ENCODE measurements at places on chromosomes 3 and 15.

DNA sequence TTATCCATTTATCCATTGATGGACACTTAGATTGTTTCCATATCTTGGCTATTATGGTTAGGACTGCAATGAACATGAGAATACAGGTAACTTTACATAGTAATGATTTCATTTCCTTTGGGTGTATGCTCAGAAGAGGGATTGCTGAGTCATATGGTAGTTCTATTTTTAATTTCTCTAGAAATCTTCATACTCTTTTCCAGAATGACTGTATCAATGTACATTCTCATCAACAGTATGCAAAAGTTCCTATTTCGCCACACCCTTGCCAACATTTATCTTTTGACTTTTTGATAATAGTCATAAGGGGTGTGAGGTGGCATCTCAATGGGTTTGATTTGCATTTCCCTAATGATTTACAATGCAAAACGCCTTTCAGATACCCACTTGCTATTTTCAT, 6.2 kb upstream of the NIPA1 start:
- DNase-seq = no peak

DNA sequence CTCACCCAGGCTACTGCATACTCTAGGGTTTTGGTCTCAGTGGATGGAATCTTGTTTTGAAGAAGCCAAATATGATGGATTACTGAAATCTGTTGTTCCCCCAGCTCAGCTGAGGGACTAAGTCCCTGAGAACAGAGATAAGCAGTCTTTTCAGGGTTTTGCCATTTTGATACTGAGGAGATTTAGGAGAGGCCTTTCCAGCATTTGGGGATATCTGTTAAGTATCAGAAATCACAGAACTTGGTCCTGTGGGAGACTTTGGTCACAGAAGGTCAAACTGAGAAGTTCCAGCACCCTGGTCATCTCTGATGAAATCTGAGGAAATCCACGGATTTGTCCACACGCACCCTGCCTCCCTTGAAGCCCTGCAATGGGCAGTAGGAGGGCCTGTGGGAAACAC, 181.0 kb upstream of the GADL1 start:
- DNase-seq = no peak

- DNase-seq = no peak
Measured at GRCh38 chr15:92715758-92716157, 60.2 kb upstream of the FAM174B start.

- no peak for DNase-seq
Measured at GRCh38 chr15:62107571-62108121, 40.9 kb downstream of the C2CD4A start.

DNA sequence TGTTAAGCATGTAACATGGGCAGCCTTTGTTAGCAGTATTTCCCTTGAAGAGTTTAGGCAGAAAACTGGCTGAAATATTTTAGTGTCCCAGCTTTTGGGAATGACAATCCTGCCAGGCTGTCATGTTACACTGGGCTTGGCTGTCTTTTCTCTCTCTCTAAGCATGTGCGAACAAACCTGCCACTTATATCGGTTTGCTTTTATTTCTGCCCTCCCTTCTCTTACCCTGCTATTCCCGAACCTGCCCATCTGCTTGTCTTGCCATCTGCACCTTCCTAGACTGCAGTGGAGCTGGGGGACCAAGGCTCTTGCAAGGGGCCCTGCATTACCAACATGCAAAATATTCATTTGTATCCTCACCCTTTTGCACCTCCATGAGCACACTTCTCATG, 339.6 kb downstream of the EPHB1 start:
- no peak for DNase-seq

DNA sequence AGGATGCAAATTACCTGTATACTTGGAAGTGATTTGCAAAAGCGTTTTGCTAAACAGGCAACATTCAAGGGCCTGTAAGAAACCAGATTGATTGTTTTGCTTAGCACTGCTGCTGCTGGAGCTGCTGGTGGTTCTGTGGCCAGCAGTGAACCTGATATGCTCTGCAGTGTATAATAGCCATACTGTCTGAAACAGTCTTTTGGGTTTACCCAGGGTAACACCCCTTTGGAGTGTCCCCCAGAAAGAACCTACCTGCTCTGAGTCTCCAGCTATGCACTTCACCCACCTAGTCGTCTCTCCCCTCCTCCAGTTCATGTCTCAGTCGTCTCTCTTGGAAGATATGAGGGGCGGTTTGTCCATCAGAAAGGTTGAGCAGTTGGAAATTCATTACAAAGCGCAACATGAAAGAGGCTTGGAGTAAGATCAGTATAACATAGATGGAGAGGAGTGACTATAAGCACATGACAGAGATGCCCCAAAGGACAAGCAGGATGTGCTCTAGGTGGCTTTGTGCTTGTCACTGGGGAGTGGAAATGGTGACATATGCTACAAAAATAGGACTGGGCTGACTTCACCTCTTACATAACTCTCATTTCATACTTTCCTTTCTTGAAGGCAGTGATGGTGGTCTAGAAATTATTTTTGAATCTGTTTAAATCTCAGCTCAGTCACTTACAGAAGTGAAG, 3.8 kb downstream of the MKRN2 start:
- no peak for DNase-seq

GRCh38 chr3:42020684-42021307, 58.9 kb upstream of the ULK4 start:
- no peak for DNase-seq

GRCh38 chr3:56121716-56122115, 346.6 kb downstream of the ERC2 start:
- DNase-seq = no peak

DNA sequence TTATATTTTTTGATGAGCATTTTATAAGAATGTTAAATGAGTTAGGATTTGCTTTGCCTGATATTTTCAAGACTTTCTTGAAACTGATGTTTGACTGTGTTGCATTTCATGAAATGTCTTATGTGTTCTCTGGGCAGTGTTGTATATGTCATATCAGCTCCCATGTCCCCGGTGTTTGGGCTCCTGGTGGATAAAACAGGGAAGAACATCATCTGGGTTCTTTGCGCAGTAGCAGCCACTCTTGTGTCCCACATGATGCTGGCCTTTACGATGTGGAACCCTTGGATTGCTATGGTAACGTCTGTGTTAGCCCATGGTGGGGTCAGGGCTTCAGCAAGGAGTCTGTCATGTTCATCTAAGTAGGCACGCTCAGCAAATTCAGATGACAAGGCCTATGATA, 20.0 kb downstream of the MFSD1 start:
- DNase-seq = no peak

- no peak for DNase-seq
Measured at GRCh38 chr15:34258151-34258550, 33.3 kb downstream of the EMC4 start.

- DNase-seq = no peak
Measured at GRCh38 chr3:107989661-107990060, 101.2 kb downstream of the CD47 start.

DNA sequence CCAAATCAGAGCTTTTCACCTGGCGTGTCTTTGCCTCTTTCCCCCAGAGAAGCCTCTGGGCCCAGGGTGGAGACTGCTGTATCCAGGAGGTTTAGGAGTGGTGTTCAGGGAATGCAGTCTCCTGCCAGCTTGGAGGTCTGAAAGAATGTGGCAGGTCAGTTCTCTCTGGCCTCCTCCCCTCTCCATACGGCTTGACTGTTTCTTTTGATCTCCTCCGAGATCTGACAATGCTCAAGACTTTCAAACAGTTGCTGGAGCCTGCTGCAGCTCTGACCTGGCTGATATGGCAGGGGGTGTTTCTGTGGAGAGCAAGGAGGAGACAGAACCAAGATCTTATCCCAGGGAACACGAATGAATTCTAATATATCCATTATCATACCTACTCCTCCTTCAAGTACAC, 24.7 kb upstream of the TM4SF4 start:
- no peak for DNase-seq

- no peak for DNase-seq
Measured at GRCh38 chr15:65962187-65962586, 92.9 kb downstream of the RAB11A start.

DNA sequence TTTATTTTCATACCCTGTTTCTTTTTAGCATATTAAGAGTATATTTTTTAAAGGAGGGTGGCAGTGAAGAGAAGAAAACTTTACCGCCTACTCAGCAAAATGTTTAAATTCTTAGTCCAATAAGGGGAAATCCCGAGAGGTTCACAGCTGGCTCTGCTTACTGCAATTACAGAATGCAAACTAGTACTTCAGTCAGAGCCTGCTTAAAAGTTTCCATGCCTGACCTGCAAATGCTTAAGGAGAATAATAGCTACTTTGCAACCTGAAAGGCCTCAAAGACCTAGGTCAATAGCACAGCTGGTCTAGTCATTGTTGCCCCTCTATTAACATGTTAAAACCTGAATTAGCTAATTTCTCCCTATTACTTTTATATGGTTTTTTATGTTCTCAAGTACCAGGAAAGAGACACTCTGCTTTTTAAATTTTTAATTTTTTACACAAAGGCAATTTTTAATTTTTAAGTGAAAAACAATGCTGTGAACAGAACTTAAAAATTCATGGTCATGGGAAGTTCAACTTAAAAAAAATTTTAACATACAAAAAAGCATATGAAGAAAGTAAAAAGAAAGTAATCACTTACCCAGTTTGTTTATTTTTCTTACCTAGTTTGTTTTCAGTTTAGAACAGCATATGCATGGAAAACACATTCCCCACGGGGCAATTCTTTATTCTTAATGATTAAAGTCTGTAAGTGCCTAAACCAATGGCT, 79.2 kb downstream of the P3H2 start:
- no peak for DNase-seq
